Stimulated activated CD8-positive, alpha-beta memory T cell treated with anti-CD3 and anti-CD28 coated beads, Interleukin-2, amount 100 ng/mL, for 48 hours (primary cell): ENCODE measurements at places on chromosomes 4 and X.
A peak's percentile ranks its signal among the peaks of the same experiment; 100 is the strongest.

DNA sequence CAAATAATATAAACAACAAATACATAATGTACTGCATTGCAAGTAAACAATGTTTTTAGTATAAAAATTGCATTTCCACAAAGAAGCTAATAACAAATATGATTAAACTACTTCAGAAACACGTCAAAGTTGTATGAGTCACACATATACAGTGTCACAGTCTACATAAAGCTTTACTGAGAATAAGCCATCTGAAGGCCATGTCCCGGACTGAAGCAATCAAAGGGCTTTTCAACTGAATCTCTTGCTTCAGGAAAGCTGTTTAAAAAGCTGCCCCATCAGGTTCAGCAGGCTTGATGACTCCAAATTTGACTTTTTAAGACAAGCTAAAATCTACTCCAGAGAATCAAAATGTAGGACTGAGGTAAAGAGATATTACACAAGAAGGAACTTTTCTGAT lies 1476.8 kb downstream of the ADGRL3 start:
- DNase-seq, result no peak

- DNase-seq, result no peak
Observed at GRCh38 chrX:132636080-132636479, 147.2 kb upstream of the MBNL3 start.

DNA sequence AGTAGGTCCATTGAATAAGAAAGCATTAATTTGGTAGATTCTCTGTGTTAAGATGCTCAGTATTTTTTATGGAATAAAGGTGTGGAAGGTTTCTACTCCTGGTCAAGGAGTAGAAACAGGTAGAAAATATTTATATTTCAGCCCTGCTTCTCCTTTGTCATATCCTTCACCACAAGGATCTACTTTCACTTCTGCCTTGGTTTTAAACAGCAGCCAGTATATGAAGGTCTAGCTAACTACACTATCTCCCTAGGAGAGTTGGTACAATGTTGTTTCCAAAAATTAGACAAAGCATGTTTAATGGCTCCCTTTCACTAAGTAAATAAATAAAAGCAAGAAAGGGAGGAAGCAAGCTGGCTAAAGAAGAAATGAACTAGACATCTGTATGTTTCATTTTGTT lies 44.6 kb upstream of the GYPA start:
- no peak for DNase-seq

GRCh38 chr4:242121-242848 lies 63.0 kb downstream of the ZNF732 start:
- DNase-seq, result peak; percentile 24

DNA sequence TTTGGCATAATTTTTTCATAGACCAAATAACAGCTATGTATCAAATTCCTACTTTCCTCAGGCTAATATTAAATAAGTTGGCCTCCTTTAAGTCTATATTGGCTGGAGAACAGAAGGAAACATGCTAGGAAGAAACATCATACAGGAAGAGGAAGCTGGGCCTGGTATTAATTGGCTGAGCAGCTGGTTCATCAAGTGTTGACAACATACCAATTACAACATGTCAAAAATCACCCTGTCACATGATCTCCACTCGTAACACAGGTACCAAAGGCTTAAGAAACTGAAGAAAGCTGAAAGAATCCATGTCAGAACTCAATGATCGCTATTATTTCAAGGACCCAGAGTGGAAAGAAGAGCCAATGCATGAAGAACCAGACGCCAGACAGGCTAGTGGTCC lies 10.5 kb downstream of the WDFY3 start:
- DNase-seq, result no peak

GRCh38 chrX:118254611-118255010 lies 91.3 kb upstream of the WDR44 start:
- DNase-seq, result no peak

DNA sequence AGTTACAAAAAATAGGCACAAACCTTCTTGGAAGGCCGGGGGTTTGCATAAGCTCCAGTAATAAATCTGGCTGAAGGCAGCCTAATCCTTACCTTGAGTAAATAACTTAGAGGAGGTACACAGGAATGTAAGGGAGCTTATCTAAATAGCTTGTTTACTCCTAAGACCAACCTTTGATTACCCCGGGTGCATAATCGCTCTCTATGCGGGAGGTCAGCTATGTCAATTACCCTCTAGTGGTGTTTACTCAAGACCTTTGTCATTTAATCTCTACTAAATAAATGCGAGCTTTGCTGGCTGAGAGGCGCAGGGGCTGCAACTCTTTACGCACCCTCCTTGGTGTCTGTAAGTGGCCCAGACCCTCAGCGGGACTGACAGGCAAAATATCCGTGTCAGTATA lies 50.2 kb upstream of the MAP9 start:
- DNase-seq, result no peak

GRCh38 chr4:140884431-140885058 lies 128.4 kb upstream of the TBC1D9 start:
- no peak for DNase-seq

GRCh38 chr4:184962125-184962638 lies 56.1 kb upstream of the HELT start:
- no peak for DNase-seq

DNA sequence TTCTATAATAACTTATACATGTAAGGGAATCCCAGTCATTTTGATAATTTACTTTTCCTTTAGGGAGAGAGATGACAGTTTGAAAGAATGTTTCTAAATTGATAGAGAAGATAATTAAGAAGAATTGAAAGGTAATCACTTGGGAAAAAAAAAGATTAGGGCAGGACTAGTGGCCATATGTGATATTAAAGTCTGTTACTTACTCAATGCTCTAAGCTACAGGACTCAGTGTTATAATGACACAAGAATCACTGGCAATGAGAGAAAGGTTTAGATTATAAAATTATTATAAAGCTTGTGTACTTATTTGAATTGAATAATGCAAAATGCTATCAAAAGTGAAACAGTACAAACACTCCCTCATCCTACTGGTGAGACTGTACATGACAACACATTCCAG lies 265.3 kb downstream of the BANK1 start:
- DNase-seq, result no peak

GRCh38 chr4:39975488-39976089 lies 2.1 kb downstream of the PDS5A start:
- DNase-seq, result no peak

- DNase-seq, result no peak
Observed at GRCh38 chr4:55498051-55498450, 48.7 kb downstream of the CLOCK start.

GRCh38 chr4:2321279-2322196 lies 59.6 kb upstream of the MXD4 start:
- no peak for DNase-seq

GRCh38 chrX:105273326-105273725 lies 52.8 kb upstream of the TEX13A start:
- no peak for DNase-seq

DNA sequence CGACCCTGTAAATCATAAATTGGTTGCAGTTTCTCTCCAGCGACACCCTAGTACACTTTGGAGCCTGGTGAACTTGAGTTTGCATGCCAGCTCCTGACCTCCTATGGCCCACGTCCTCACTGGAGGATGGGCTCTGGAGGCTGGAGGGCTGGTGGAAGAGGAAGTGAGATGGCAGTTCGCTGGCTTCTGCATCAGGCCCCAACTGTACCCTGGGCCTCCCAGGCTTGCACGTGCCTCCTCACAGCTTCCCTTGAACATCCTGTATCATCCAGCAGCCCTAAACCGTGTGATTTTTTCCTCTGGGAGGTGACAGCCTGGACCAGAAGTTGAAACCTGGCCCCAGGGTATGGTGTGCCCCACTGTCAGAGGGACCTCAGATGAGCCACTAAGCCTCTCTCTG lies 78.5 kb downstream of the HTRA3 start:
- DNase-seq, result no peak

GRCh38 chr4:11456401-11456800 lies 27.7 kb upstream of the HS3ST1 start:
- no peak for DNase-seq

DNA sequence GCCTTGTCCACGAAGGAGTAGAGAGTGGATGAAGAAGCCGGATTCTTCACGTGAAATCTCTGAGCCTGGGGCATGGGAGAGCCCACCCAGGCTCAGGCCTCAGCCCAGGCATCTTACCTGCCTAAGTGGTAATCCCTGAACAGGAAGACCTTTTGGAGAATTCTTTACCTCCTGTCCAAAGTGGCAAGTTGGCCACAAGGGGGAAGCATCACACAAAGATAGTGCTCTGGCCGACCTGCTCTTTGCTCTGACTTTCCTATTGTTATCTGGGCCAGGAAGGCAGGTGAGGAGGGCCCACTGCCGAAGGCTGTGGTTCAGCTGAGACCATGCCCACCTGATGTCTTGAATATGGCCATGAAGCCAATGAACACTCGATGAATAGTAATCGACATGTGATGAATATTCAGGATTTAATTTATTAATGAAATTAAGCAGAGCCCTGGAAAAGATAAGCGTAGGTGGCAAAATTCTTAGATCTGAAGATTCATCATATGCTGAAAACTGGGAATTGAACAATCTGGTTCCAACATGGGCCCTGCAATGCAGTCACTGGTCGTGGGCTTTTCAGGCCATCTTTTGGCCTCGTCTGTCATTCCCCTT lies 93.8 kb downstream of the PDGFRA start:
- DNase-seq, result peak; percentile 18

DNA sequence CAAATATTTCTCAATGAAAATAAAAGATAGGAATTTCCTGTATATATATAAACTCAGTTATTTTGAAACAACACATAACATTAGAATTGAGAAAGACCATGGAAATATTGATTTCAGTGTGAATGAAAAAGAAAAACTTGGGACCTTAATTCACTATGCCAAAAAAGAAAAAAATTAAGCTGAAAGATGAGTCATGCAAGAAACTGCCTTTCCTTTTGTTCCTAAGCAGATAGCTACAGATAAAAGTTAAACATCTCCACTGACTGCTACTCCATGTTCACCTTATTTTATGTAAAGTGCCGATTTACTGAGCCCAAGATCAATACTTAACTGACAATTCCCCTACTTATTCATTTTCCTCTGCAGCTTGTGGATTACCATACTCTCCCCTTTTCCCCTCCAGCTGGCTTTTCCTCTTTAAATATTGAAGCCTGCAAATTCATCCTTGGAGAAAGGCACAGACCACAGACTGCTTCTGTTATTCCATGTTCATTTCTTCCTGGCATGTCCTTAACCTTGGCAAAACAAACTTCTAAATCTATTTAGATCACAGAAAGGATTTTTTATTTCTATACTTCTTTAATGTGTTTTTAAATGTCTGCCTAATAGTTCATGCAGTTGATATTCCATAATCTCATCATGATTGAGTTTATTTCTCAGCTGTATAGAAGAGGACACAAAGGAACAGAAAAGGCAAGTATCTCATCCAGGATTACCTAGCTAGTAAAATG lies 40.5 kb upstream of the YTHDC1 start:
- no peak for DNase-seq

DNA sequence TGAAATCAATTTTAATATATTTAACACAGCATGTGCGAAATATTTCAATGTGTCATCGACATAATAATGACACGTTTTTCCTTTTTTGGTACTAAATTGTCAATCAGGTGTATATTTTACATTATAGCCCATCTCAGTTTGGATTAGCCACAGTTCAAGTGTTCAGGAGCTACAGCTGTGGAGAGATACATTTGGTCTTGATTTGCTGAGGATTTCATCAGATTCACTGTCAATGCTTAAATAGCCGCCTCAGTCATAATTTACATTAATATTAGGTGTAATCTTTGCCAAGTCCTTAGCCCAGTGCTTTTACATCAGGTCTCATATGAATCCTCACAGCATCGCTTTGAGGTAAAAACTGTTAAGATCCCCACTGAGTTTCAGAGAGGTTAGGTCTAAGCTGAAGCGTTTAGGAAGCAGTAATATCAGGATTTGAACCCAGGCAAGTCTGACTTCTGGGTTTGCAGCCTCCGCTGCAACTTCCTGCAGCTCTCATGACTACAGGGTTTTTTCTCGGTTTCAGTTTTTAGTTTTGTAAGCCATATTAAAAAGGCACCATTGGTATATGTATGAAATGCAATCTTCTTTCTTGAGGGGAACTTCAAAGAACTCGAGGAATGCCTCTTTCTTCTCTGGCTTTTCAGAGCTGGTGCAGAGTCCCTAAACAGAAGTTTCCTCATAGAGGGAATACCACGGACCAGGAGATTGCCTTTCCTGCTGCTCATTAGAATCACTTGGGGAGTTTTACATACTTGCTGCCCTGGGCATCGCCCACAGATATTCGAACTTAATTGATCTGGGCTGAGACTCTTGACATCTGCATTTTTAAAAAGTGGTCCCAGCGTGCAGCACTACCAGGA lies 6.4 kb downstream of the MTM1 start:
- no peak for DNase-seq

DNA sequence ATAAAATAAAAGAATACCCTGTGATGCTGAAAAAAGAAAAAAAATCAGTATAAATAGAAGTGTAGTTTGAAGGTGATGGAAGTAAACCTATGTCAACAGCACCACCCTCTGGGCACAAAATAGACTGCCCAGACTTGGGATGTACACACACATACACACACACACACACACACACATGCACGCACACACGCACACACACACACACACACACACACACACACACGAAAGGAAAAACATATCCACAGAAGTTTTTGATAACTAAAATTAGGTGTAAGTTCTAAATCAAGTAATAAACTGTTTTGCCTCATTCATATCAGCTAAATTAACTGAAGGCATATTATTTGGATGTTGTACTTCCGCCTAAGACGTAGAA lies 40.5 kb downstream of the ANXA5 start:
- DNase-seq, result peak; percentile 11

GRCh38 chrX:9318766-9319165 lies 146.1 kb upstream of the TBL1X start:
- no peak for DNase-seq

DNA sequence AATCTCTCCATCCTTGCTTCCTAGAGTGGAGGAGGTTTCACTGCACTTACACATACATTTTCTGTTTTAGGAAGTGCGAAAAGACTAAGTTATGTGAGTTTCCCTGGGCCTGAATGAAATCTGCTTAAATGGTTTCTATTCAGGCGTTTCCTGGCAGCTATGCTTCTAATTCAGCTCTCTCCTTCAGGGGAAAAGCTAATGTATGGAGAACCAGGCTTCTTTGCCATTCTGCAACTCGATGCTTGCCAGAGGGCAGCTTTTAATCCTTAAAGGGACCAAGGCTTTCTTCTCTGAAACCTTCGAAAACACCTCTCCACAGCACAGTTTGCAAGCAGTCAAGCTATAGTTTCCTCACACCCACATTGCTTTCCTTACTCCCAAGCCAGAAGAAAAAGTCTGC lies 89.5 kb upstream of the ARX start:
- DNase-seq, result no peak

GRCh38 chrX:17549107-17549651 lies 174.2 kb downstream of the NHS start:
- DNase-seq, result no peak
